ENCODE measurements at places on chromosomes 4 and X.

GRCh38 chr4:80438016-80438415 is 102.5 kb downstream of the CFAP299 start:
- no peak for DNase-seq

DNA sequence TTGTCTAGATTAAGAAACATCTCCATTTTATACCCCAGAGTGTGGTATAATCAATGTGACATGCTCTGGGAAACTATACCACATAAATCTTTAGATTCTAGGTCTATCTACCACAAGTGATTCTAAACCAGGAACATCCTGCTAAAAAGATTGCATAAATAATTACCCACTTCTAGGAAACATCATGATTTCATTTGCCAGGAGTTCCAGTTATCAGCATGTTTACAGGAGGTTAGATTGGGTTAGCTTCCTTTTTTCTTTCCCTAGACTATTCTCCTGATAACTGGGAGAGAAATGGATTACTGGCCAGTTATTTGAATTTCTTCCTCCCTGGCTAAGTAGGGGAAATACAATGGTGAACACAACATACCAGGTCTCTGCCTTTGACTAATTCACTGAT is 230.3 kb upstream of the BOD1L1 start:
- DNase-seq, result no peak

DNA sequence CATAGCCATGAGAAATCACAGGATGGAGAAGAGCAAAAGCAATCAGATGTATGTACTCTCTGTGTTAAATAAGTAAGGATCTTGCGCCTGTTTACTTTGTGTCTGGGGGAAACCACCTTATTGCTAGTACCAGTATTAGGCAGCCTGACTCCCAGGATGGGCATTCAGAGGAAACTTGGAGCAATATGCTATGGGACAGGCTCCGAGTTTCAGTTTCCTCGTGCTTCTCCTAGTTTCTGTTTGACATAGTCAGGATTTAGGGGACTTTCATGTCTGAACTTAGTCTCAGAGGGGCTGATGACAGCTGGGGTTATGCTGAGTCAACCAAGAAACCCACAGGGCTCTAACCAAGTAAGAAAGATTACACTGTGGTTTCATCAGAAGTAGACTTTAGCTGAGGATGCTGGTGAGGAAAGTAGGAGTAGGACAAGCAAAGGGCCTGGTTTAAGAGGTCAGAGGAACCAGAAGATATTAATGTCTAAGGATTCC is 13.5 kb downstream of the NSUN7 start:
- no peak for DNase-seq

- no peak for DNase-seq
These were observed 65.8 kb downstream of the ANAPC4 start for GRCh38 chr4:25442863-25443307.

GRCh38 chr4:94931626-94932025 is 173.9 kb downstream of the BMPR1B start:
- DNase-seq, result no peak
